ENCODE measurements at places on chromosomes 12 and 14.

DNA sequence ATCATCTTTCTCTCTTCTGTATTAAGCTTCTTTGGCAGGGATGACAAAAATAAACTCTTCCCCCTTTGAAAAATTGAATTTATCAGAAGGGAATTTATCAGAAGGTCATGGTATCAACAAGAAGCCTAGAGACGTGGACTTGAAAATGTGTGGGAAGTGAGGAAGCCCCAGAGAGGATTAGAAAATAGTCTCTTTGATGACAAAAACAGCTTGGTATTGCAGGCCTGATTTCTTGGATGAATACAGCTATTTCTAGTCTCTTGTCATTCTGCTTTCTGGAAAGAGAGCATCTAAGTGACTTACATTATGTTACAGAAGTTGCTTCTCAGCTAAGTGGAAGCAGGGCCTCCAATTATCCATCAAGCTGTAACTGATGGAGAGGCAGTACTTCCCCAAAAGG lies 111.1 kb downstream of the KITLG start:
- DNase-seq = no peak

DNA sequence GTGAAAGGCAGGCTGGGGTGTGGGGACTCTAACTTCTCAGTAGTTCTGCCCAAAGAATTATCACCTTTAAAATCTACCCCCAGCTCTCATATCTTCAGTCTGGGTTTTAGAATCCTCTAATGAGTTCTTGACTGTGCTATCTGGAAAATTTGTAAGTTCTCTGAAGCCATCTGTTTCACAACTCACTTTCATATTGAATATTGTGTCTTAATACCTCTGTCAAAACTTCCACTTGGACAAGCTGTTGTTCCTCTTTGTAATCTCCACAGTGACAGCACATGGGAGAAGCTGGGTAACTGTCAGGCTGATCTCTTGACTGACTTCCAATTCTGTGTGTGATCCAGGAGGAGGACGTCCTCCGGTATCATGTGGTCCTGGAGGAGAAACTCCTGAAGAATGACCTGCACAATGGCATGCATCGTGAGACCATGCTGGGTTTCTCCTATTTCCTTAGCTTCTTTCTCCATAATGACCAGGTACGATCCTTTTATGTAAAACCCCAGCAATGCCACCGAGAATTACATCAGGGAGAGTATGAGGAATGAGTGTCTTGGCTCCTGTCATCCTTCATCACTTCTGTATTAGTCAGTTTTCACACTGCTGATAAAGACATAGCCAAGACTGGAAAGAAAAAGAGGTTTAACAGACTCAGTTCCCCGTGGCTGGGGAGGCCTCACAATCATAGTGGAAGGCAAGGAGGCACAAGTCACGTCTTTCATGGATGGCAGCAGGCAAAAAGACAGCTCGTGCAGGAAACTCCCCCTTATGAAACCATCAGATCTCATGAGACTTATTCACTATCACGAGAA lies 111.9 kb downstream of the STAB2 start:
- no peak for DNase-seq

DNA sequence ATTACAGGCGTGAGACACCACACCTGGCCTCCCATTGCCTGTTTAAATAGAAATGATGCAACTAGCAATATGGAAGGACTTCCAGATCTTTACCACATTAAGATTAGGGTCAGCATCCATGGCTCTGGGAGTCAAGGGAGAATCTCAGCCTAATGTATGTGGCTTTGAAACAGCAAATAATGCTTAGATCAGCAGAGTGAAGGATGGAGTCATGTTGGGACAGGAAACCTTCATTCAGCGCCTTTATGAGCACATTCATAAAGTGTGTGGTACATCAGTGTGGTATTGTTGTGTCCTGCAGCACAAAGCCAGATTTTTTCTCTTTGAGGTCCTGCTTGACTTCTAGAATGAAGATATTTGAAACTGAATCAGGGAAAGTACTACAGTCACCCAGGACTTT lies 15.3 kb upstream of the SPSB2 start:
- no peak for DNase-seq

DNA sequence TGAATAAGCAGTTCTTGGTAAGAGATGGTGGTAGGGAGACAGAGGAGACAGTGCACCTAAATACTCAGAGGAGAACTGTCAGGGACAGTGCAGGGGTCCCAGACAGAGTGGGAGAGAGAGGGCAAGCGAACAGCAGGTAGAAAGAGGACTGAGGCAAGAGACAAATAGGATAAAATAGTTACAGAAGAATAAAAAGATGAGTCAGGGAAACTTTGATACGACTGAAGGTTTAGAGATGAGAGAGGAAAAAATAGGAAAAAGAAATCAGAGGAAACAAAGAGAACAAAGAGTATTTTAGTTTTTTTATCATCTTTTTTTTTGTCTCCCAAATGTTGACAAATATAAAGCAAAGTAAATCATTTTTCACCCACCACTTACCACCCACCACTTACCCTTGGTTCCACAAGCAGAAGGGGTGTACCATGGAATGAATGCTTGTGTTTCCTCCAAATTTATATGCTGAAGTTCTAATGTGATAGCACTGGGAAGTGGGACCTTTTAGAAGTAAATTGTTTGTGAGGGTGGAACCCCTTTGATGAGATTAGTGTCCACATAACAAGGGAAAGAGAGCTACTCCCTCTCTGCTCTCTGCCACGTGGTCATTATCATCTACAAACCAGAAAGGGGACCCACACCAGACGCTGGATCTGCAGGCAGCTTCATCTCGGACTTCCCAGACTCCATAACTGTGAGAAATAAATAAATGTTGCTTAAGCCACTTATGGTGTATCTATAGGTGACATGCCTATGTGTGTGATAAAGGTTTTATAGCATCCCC lies 292.1 kb downstream of the BTG1 start:
- DNase-seq = no peak

DNA sequence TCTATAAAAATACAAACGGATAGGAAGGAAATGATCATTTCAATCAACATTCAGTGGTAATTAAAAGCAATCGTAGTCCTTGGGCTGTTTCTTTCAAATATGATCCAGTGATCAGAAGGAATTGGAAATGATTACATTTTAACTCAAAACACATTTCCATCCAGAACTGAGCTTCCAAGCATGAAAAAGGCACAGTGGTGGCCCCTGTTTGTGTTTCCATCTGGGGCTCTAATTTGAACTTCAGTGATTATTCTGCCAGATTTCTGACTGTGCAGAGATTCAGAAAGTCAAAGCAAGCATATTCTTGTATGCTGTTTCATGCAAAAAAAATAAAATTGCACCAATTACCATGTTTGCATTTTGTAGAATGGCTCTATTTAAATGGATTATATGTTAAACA lies 157.0 kb upstream of the LMNTD1 start:
- no peak for DNase-seq

DNA sequence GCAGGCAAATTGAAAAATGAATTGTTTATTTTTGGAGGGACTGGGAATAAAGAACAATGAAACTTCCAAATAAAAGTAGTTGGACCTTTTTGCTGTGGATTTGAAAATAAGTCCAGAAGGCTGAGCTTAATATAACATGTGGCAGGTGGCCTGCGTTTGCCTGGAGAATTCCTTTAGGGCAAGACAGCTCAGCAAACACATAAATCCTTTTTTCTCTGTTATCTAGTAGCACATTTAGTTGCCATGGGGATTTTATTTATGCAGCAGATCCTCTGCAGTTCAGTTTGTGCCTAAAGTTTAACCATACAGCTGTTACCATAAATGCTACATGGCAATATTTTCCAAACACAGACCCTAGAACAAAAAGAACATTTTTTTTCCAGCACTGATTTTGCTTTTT lies 180.0 kb downstream of the NPAS3 start:
- no peak for DNase-seq

DNA sequence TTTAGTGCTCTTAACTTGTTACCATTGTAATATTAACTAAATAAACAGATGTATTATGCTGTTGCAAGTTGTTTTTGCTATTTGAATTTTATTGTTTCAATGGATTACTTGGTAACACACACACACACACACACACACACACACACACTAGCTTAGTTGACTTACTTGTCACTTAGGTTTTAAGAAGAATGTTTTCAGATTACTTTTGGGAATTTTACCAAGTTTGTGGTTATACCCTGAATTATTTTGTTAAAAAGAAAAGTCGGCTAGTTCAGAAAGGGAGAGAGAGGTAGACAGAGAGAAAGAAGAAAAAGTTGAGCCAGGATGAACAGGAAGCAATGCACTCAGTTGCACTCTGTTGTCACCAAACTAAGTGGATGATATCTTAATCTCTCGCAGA lies 5.3 kb downstream of the SSTR1 start:
- no peak for DNase-seq

- DNase-seq = no peak
These were observed 180.2 kb downstream of the FOXN3 start for GRCh38 chr14:89236851-89237250.

GRCh38 chr14:90491911-90492531 lies 95.2 kb downstream of the CALM1 start:
- DNase-seq = no peak

- DNase-seq = peak; percentile 88
These were observed at the start of gene MED6 for GRCh38 chr14:70600382-70601157. MED6 (minus strand) TSS chr14:70600655; CDS start chr14:70600637, 18 bp downstream.

GRCh38 chr14:78997811-78998210 lies 827.6 kb downstream of the NRXN3 start:
- no peak for DNase-seq

All from activated CD8-positive, alpha-beta memory T cell treated with anti-CD3 and anti-CD28 coated beads for 48 hours (primary cell).